ENCODE measurements at places on chromosomes 5 and 9. TPM values are rescaled to one million over a fixed set of nuclear protein-coding genes. Genes with fewer than 3 reads are reported as not detected.

GRCh38 chr9:4147476-4148230 lies 152.2 kb downstream of the GLIS3 start:
- H3K27ac ChIP-seq, result no peak overlapping the region
- H3K27me3 ChIP-seq, result no peaks in the 10 kb centered on the region
- DNase-seq, result peak; percentile 57
- no peak overlapping the region for H3K4me3 ChIP-seq

GRCh38 chr5:139422307-139422893 lies 16.9 kb downstream of the DNAJC18 start:
- H3K4me1 ChIP-seq, result peaks cover 5% of the 10 kb centered on the region
- H3K27me3 ChIP-seq, result no peaks in the 10 kb centered on the region
- H3K27ac ChIP-seq, result no peak overlapping the region
- peaks cover 18% of the 10 kb centered on the region for H3K36me3 ChIP-seq

- no peaks in the 10 kb centered on the region for H3K4me1 ChIP-seq
- H3K4me3 ChIP-seq, result no peak overlapping the region
- no peaks in the 10 kb centered on the region for H3K27me3 ChIP-seq
- DNase-seq, result peak; percentile 18
- H3K27ac ChIP-seq, result no peak overlapping the region
- H3K36me3 ChIP-seq, result no peaks in the 10 kb centered on the region
Observed at GRCh38 chr5:85049020-85049419, 664.3 kb upstream of the EDIL3 start.

Gene MUSK
- 0.64 TPM for total RNA-seq

- H3K4me3 ChIP-seq, result no peak overlapping the region
- no peak overlapping the region for H3K27ac ChIP-seq
- H3K36me3 ChIP-seq, result peaks cover 3% of the 10 kb centered on the region
Observed at GRCh38 chr9:77926371-77926878, 105.2 kb downstream of the GNAQ start.

Gene HRCT1
- total RNA-seq, result 14.1 TPM

Gene APBA1
- total RNA-seq, result 4.6 TPM
